ENCODE measurements at places on chromosomes 5 and 9.

DNA sequence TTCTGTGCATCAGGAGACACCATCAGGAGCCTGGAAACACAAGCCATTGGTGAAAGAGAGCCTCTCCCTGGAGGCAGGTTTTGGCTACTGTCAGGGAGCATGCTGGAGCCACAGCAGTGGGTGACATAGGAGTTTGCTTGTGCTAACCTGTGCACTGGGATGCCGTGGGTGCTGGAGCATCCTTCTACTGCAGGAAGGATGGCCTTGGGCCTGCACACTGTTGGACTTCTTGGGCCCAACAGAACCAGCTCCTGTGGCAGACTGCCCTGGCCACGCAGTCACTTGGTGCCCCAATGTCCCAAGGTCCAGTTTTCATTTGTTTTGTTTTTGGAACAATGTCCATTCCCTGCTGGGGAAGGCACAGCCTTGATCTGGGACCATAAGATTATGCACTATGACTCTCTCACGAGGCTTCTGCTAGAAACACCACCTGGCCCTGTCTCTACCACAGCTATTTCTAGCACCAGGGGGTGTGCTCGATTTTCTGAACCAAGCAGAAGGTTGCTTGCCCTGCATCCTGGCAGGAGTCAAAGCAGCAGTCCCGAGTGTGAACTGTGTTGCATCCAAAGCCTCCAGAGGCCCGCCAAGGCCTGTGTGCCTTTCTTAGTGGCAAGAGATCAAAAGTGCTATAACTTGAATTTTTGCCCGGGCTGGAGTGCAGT is 5.5 kb upstream of the LTC4S start:
- DNase-seq = no peak

DNA sequence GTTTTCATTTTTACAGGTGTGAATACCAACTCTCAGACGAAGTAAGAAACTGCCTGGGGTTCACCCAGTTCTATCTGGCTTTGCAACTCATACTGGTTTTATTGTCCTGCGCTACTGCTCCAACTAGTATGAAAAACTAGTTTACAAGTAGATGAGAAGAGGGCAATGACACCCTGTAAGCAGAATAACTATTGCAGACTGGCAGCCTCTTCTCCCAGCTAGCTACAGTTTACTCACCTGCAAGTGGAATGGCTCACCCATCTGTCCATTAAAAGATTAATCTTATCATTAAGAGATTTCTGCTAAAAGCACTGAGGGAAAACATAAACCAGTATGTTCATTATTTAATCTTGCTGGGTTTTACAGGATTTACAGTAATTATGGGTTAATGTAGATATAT is 113.4 kb downstream of the FRMD3 start:
- no peak for DNase-seq

GRCh38 chr9:129968690-129969485 is 74.1 kb downstream of the FNBP1 start:
- DNase-seq = peak; percentile 21

DNA sequence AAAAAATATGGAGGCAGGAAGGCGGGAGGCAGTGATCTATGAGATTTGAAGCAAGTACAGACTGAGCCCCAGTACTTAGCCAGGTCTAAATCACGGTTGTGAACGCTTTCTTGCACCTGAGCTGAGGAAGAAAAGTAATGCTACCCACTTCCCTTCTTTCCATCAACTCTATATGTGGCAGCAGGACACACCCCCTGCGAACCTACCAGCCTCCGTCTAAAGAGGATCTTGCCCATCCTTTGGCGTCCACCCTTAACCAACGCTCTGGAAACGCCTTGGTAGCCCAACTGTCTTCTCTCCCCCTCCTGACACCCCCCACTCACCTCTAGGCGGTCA is 545 bp downstream of the HMGCS1 start:
- no peak for DNase-seq

- no peak for DNase-seq
Measured at GRCh38 chr5:58496488-58496887, 5.3 kb downstream of the GAPT start.

GRCh38 chr5:89826938-89827337 is 582.6 kb downstream of the CETN3 start:
- no peak for DNase-seq

GRCh38 chr5:149246906-149247305 is 24.8 kb upstream of the AFAP1L1 start:
- no peak for DNase-seq

DNA sequence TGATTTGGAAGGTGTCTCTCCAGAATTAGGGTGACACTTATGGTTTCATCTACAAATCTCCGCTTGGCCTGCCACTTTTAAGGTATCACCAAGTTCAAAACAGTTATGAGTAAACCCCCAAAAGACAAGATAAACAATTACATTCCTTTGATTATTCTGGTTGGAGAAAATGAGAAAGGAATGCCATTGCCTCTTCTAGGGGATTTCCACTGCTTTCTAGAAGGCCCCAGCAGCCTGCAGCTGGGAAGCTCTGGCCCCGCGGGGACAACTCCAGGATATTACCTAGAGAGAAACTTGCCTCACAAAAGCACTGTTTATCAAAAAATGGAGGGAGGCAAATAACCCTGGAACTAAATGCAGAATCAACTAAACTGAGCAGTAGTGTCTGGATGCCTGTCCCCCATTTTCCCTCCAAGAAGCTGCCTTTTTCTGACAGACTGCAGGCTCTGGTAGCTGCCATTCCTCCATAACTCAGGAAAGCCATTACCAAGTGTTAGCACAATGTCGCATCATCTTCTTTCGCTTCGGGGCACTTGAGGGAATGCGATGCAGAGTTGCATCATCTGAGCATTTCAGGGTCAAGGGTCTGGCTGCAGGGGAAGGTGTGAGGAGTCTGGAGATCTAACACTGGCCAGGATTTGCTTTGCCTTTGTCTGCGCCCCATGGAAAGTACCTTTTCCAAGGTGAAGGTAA is 71.5 kb upstream of the PLPP6 start:
- no peak for DNase-seq

- DNase-seq = no peak
Measured at GRCh38 chr9:109149722-109150121, 17.3 kb downstream of the FRRS1L start.

DNA sequence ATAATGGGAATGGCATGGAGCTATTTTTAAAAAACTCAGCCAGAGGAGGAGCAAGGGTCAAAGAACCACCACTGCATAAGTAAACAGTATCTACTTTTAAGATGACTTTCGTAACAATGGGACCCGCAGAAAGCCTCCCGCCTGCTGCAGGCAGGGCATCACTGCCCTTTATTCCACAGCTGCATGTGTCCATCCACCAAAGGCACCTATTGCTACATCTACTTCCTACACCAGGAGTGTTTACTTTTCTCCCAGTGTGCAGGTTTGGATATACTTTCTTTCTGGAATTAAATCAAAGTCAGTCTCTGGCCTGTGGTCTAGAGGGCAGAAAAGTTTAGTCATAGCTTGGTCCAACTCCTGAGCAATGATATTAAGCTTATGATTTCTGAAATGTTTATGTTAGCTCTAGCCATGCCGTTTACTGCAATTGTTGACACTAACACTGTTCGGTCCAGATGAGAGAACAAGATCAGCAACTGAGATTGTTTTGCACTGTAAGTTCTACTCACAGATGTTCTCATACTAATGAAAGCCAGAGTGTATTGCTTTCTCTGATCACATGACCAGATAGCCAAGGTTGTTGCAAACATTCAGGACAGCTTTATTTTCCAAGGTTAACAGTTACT is 391.5 kb downstream of the FGF10 start:
- DNase-seq = peak; percentile 1

GRCh38 chr5:132296412-132297016 is 2.3 kb downstream of the SLC22A4 start:
- DNase-seq = peak; percentile 48

DNA sequence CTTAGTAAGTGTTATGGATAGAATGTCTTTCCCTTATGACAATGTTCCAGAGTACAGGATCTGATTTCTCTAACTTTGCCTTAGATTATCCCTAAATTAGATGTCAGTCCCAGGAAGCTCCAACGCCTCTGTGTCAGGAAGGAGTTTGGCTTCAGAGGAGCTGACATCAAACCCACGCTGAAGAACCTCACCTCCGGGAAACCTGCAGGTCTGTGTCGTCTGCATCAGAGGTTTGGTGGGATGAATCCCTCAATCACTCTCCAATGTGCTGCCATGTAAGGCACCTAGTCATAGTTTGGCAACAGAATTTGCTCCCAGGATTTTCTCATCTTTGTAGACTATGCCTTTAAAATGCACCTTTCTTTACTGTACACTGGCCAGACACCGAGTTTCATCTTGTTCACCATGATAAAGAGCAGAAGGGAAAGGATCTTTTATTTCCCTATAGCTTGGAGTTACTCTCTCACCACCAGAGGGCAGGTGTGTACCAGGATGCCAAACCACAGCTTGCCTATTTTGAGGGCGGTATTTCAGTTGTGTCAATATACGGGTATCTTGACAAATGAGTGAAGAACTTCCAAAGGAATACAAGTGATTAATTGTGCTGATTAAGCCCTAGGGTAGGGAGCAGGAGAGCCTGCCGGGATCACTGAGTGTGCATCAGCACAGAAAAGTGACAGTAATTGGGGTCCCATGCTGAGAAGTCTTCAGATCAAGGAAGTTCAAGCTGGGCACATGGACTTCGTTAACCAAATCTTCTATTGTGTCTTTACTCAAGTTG is 23.4 kb downstream of the MINAR2 start:
- peak; percentile 57 for DNase-seq

DNA sequence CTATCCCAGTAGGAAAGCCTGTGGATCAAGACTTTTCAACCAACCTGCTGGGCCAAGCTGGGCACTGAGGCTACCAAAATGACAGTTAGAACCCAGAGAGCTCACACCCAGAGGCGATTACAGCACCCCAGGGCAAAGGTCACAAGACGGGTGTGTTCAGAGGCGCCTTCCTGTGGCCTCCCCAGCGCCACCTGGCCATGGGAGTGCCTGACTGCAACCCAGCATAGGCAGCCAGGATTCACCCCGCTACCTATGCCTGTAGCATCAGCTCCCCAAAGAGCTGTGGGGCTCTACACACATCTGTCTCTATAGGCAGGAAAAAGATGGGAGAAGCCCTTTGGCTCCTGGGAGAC is 33.5 kb downstream of the PDGFRB start:
- no peak for DNase-seq

- peak; percentile 46 for DNase-seq
Measured at GRCh38 chr5:115557667-115558387, 13.3 kb upstream of the FEM1C start.

GRCh38 chr5:180008433-180008832 is 63.1 kb downstream of the RNF130 start:
- no peak for DNase-seq

DNA sequence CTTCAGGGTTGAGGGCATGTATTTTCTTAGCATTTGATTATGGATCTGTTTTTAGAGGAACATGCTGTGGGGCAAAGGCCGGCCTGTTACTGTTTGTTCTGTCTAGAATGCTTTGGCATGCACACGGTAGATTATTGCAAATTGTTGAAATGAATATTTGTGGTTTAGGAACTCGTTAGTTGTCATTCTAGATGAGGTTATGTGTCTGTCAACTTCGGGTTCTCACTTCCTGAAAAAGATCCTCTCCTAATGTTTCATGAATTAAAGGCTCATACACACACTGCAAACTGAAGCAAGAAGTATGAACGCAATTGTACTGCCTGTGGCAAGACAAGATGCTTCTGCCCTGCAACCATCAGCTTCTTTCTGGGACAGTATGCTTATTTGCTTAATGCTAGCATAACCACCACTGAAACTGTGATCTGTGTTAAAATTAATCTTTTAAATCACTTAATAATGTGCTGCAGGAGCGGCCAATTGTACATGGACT is 99.6 kb downstream of the BASP1 start:
- DNase-seq = peak; percentile 29

DNA sequence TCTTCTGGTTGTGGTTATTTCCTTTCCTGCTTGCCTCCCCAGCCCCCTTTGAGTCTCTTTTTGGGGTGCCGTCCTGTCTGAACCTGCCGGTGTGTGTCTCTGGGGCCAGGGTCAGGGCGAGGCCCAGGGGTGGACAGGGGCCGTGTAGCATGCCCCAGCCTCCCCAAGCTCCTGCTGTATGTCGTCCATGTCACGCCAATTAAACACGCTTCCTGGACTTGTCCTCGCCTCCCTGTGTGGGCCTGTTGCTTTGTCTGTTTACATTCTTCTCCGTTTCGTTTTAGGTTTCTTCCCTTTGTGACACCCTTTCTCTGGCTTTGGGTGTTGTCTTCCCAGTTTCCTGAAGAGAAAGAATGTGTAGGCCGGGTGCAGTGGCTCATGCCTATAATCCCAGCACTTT is 28.5 kb upstream of the HMCN2 start:
- no peak for DNase-seq

- DNase-seq = no peak
Measured at GRCh38 chr9:121593066-121593465, 58.4 kb upstream of the DAB2IP start.

DNA sequence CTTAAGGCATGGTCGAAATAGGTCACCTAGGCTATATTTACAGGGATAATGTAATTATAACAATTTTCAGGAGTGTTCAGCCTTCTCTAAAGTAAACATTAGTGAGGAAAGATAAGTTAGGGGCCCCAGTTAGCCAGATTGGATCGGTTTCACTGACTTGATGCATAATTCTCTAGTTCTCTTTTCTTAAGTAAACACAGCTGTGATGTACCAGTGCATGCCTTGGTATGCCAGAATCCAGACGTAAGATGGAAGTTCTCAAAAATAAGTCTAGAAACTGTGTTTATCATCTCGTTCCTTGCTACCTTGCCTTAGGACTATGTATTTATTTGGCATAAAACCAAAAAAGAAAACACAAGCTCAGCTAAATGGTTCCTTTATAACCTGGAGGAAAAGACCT is 442.2 kb upstream of the CLINT1 start:
- no peak for DNase-seq

- DNase-seq = no peak
Measured at GRCh38 chr9:38012767-38013450, 56.1 kb downstream of the SHB start.

GRCh38 chr5:56900395-56900794 is 9.0 kb upstream of the SETD9 start:
- DNase-seq = peak; percentile 38

GRCh38 chr5:68457285-68457684 is 241.7 kb downstream of the PIK3R1 start:
- no peak for DNase-seq

GRCh38 chr9:69471433-69471832 is 146.4 kb downstream of the ENTREP1 start:
- no peak for DNase-seq

GRCh38 chr9:114869845-114870244 is 60.5 kb downstream of the TNFSF8 start:
- DNase-seq = no peak

DNA sequence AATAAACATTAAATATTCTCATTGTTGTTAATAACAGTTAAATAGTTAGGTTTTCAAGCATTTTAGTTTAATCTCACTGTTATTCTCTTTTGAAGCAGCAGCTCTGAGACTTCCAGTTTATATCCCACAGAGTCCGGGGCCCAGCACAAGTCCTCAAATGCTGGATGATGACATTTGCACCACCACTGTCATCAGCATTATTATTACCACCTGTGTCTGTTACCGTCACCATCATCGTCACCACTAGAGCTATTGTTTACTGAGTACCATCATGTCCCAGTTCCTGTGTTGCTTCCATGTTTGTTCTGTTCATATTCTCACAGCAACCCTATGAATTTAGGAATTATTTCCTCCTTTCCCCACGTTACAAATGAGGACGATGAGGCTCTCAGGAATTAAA is 169.2 kb upstream of the NR3C1 start:
- DNase-seq = no peak
